Hematopoietic multipotent progenitor cell (in vitro differentiated cells): ENCODE measurements at places on chromosomes 13 and 19. TPM values are rescaled to one million over a fixed set of nuclear protein-coding genes. Genes with fewer than 3 reads are reported as not detected.

DNA sequence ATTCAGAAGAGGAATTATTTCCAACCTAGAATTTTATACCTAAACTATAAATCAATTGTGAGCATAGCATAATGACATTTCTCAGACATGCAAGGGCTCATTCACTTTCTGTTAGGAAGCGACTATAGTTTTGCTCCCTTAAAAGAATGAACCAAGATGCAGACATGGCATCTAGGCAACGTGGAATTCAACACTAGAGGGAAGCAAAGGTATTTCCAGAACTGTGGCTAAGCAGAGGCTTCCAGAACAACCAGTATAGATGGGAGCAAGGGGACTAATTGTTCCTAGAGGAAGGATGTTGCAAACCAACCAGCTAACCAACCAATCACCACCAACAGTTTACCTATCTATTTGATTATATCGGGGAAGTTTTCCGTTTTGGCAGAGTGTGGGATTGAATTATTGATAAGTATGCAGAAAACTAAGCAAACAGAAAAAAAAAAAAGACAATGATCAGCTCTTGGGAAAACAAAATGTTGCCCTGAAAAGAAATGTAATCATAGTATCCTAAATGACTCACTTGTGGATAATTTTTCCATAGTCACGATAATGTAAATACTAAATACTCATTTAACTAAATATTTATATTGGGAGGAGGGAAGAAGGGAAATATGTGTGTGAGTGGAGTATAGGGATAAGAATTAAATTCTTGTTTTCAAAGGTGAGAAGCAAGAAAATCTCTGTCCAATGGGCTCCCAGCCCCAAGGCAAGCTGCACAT, 21.1 kb downstream of the ARL11 start:
- DNase-seq, result no peak

GRCh38 chr19:35805526-35806102, 7.0 kb downstream of the PRODH2 start:
- DNase-seq, result no peak

DNA sequence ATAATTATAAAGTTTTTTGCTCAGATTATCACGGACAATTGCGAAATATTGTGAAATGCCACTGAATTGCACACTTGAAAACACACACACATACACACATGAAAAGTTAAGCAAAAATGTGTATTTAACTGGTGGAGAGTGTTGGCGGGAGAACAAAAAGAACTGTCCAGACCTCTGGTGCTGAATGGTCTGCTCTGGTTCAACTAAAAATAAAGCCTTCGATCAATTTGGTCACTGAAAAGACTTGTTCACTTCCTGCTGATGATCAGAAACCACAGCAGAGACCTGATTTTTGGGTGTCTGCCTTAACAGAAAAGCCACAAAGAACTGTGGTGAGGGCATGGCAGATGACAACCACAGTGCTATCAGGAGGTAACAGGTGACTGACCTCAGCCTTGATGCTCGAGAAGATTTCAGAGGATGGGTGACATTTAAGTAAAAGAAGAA, 4.0 kb upstream of the IGFL1 start:
- DNase-seq, result no peak

GRCh38 chr13:82070416-82070815, 1729.5 kb upstream of the SPRY2 start:
- no peak for DNase-seq

- DNase-seq, result no peak
Observed at GRCh38 chr19:44735011-44735410, 13.5 kb upstream of the BCL3 start.

DNA sequence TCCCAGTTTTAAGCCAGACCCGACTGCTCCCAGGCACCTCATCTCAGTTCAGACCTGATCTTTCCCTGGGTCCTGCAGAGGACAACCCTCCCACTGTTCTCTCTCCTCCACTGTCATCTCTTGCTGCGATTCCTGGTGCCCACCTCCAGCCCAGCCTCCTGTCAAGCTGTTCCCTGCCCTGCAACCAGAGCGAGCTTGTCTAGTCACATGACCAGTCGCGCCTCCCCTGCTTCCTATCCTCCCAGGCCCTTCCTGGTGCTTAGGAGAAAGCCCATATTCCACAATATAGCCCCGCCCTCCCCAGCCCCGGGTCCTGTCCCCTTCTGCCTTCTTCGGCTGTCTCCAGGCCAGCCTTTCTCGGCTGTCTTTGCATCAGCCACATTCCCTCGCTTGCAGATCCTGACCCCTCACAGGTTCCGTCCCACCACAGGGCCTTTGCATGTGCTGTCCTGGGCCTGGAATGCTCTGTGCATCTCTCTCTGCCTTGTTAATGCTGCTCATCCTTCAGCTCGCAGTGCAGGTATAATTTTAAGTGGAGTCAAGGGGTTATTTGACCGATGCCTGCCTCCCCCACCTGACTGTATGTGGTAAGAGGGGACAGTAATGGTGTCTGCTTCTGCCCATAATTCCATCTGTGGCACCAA, 88.8 kb downstream of the IER2 start:
- DNase-seq, result no peak

DNA sequence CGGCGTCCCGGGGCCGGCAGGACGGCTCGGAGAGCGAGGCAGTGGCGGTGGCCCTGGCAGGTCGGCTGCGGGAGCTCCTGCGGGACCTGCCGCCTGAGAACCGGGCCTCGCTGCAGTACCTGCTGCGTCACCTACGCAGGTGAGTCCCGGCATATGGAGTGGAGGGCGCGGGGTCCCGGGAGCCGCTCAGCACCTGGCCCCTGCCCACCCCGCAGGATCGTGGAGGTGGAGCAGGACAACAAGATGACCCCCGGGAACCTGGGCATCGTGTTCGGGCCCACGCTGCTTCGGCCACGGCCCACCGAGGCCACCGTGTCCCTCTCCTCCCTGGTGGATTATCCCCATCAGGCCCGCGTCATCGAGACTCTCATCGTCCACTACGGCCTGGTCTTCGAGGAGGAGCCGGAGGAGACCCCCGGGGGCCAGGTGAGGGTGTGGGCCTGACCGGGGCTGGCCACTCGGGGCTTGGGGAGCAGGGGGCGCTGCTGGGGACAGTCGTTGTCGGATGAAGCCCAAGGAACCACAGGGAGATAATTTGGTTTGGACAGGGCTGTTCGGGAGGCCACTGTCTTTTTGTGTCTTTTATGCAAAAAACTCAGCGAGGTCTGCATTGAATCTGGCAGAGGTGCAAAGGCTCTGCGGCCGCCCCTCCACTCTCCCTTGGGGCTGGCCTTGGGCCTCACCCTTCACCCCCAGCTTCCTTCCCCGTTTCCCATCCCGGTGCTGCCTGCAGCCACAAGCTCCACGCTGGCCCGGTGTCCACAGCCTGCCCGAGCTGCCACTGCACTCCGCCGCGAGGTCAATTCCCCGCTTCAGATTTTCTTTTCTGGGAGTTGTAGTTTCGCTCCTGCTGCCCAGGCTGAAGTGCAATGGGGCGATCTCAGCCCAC, 12.0 kb downstream of the POLR2E start:
- no peak for DNase-seq

DNA sequence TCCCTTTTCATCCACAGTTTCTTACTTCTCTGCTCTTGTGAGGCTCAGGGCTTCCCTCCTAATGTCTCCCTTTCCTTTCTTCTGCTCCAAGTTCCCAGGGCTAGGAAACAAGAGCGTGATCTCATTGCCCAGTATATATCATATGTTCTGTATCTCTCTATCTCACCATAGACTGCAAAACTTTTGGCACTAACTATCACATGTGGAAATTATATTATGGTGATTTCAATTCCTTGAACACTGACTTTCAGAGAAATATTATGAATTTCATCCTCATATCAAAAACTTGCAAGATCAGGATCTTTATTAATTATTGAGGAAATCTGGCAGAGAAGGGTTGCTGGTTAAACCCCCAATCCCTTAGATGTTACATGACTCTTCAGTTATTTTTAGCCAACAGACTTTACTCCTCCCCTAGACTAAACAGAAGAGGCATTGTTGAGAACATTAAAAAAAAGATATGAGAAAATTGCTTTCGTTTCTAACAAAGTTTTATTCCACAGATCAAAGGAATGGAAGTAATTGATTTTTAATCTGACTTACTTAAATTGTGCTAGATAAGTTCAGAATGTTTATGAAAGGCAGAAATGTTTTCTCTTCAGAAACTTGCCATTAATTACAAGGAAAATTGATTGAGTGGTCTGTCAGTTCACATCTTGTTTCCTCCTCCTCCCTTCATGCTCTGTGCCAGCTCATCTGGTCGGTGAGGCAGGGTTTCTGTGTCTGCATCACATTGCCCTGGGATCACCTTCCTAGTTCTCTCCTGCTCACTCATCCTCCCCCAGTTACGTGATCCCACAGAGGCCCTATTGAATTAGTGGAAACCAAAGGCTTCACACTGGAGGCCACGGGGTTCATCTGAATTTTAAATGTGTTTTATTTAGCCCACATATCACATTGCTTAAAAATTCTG, 378.5 kb downstream of the LMO7 start:
- DNase-seq, result no peak

DNA sequence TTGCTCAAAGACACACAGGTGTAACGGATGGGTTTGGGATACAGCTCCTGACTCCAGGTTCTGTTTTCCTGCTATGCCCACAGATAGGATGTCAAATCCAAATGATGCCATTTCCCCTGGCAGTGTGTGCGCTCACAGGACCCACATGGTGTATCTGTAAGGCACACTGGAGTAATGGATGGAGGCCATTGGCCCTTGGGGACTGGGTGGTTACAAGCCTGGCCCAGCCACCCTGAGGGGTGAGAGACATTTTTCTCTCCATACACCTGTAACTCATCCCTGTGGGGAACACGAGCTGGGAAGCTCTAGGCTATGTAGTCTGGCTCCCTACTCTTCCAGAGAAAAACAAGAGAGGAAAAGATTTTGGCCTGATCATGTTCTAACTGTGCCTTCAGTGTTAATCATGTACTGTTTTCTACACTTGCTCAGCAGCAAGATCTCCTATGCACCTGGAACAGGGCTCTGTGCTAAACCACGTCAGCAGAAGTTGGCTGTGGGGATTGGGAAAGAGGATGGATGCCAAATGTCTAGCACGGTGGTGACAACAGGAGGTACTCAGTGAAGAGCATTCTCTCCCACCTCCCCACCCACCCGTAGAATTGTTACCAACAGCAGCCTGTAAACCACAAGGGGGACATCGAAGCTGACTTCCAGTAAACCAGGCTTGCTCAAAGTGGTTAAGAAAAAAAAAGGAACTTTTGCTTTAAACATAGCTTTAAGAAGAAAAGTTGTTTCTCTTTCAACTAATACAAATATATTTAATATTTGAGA, 237.0 kb downstream of the LACC1 start:
- DNase-seq, result peak; percentile 58

GRCh38 chr19:42150911-42151361, 18.7 kb upstream of the POU2F2 start:
- no peak for DNase-seq

- no peak for DNase-seq
Observed at GRCh38 chr13:107185889-107186288, 618.0 kb upstream of the ARGLU1 start.

DNA sequence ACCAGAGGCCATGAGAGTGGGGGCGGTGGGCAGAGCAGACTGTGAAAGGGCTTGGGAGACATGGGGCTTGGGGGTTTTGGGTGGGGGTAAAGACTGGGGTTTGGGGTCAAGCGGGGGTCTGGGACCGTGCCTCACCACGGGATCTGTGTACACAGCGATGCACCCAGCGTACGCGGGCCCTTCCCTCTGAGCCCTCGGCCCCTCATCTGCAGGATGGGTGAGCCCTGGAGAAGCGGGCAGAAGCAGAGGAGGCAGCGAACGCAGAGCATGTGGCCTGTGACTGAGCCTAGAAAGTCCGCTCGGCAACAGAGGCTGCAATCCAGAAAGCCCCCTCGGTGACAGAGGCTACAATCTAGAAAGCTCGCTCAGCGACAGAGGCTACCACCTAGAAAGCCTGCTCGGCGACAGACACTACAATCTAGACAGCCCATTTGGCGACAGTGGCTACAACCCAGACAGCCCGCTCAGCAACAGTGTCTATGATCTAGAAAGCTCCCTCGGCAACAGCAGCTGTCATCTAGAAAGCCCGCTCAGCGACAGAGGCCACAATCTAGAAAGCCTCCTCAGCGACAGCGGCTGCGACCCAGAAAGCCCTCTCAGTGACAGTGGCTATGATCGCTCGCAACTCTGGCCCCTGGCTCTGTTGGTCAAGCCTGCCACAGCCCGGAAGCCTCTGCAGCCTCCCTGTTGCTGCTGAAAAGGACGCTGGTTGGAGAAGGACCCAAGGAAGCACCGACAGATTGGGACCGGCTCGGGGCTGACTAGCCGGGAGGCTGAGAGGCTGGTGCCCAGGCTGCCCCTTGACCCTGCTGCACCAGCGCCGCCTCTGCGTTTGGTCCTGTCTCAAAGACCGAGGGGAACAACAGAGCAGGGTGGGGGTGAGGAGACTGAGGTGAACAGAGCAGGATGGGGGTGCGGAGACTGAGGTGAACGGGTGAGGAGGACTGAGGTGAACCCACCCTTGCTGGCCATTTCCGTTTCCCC, 68.6 kb downstream of the SPACA7 start:
- DNase-seq, result no peak

GRCh38 chr19:4031420-4031819, 23.9 kb downstream of the PIAS4 start:
- DNase-seq, result no peak

DNA sequence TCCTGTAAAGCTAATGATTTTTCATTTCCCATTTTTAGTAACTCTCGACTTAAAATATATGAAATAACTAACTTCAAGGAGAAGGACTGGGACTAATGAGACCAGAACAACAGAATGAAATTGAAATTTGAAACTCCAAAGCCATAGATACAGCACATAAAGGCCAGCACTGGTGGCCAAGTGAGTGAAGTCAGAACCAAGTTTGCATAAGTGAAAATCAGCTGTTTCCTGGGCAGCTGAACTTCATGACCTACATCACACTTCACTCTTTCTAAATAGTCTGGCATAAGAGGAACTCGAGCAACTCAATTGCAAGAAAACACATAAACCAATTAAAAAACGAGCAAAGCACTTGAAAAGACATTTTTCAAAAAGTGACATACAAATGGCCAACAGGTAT, 84.5 kb downstream of the DCLK1 start:
- no peak for DNase-seq

- peak; percentile 77 for DNase-seq
Observed at GRCh38 chr13:85543144-85543543, 256.1 kb downstream of the SLITRK6 start.

GRCh38 chr19:46818812-46819211, 30.4 kb upstream of the SLC1A5 start:
- no peak for DNase-seq

DNA sequence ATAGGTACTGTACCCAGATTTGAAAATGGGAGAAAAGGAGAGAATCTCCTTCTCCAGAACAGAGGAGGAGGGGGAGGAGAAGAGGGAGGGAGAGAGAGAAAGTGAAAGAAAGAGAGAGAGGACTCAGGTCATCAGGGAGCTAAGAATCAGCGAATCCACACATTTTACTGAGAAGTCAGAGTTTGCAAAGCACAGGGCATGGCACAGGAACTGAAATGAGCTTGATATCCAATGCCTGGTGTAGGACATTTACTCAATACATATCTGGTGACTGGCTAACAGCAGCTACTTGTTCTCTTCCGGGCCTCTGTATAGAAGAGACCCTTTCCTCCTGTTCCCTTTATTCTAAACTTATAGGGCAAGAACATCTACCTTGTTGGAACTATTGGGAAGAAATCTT, 375.1 kb downstream of the KLF5 start:
- no peak for DNase-seq

- no peak for DNase-seq
Observed at GRCh38 chr19:45163751-45164460, 3.1 kb upstream of the NKPD1 start.

ZNF91 gene
- total RNA-seq, result 21.8 TPM

LGALS7B gene
- not detected for total RNA-seq

FBXL3 gene
- total RNA-seq, result 45.0 TPM

ZNF382 gene
- 10.5 TPM for total RNA-seq

ALOX5AP gene
- 6.5 TPM for total RNA-seq

ADGRL1 gene
- total RNA-seq, result 32.0 TPM

TYROBP gene
- 25.0 TPM for total RNA-seq

CBARP gene
- total RNA-seq, result 0.27 TPM

GYS1 gene
- total RNA-seq, result 42.8 TPM
